ENCODE measurements at places on chromosomes 5 and 9.

- no peak for DNase-seq
Measured at GRCh38 chr9:88794100-88794499, 197.2 kb upstream of the S1PR3 start.

GRCh38 chr5:141298376-141298775 lies 5.5 kb downstream of the SLC25A2 start:
- DNase-seq: no peak

DNA sequence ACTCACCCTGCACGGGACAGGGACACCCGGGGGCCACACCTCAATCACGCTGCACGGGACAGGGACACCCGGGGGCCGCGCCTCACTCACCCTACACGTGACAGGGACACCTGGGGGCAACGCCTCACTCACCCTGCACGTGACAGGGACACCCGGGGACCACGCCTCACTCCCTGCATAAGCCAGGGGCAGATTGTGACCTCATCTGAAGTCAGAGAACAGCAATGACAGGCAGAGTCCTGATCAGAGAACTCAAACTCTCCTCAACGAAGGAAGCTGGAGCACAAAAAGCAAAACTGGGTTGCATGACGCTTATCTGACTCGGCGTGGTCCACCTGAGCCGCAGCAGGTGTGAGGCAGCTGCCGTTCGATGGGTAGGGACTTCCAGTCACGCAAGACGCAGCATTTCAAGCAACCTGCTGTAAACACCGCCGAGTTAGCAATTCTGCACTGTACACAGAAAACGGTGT lies 3.2 kb downstream of the TERT start:
- DNase-seq: no peak

DNA sequence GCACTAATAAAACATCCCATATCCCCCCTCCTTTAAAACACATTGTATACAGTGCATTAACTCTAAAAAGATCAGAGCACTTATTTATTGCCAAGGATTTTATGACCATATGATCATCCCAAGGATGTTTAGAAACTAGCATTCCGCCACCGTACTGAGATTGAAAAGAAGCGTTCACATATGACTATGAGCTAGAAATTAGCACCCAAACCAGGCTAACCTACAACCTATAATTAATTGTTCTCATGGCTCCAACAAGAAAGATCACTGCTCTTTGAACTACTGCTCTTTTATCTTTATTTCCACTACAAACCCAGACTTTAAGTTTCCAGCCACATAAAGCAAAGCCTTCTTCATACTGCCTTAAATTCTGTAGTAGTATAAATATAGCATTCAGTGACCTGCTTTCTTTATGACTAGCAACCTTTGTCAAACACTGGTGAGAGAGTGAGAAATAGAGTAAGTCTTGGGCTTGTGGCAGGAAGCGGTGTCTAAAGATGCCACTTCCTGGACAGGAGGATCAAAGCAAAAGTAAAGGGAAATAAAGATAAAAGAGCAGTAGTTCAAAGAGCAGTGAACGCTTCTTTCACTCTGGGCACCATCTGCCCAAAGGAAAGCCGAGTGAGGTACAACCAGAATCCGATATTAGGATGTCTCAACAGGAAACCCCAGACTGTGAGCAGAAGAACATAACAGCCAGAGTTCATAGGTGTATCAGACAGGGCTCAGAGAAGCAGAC lies 151.1 kb upstream of the ERCC6L2 start:
- no peak for DNase-seq

GRCh38 chr5:146669656-146670055 lies 153.7 kb upstream of the GPR151 start:
- DNase-seq: no peak

- no peak for DNase-seq
Measured at GRCh38 chr5:154977409-154977808, 36.1 kb upstream of the KIF4B start.

GRCh38 chr5:108728566-108729241 lies 19.0 kb upstream of the FER start:
- no peak for DNase-seq

DNA sequence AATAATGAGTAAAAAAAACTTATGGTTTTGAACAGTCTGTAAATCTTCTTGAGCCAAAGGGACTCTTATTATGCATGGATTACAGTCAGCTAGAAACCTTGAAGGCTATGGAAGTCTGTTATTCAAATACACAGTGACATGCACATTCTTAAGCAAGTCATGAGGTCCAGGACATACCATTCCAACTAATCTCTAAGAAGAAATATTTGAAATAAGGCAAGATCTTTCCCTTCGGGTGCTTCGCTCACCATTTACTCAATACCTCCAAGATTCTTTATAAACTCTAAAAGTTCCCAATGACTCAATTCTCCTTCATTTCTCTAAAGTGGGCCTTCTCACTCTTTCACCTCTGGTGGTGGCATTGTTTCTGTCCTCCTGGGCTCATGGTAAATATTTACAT lies 811.0 kb downstream of the NR2F1-AS1 start:
- no peak for DNase-seq

DNA sequence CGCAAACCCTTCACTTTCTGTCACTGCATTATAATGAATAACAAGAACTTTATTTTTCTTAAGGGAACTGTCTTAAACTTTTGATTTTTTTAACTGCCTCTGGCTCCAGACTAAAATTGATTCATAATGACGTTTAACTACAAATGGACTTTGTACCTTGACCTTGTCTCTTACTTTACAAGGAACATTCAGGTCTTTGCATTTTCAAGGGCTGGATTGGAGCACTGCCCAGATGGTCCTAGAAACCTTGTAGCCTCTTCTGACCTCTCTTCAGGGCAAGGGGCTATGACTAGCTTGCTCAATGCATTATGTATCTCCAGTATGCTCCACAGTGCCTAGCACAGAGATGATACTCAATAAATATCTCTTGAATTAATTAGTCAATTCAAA lies 612.6 kb upstream of the CLINT1 start:
- no peak for DNase-seq

GRCh38 chr5:92508271-92508670 lies 1072.7 kb downstream of the NR2F1-AS1 start:
- no peak for DNase-seq

DNA sequence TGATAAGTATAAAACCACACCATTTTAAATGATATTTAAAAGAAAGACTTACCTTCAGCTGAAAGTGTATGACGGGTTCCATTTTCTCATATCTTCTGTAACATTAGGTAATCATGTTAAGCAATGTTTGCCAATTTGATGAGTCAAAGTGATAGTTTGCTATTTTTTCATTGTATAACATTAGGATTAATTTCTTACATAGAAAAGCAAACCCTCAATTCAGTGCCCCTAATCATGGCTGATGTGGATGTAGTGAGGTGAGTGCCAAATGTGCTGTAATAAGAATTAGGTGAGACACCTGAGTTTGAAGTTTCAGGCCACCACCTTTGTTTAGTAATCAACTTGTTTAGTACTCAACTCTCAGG lies 68.0 kb downstream of the UNC13B start:
- DNase-seq: no peak

DNA sequence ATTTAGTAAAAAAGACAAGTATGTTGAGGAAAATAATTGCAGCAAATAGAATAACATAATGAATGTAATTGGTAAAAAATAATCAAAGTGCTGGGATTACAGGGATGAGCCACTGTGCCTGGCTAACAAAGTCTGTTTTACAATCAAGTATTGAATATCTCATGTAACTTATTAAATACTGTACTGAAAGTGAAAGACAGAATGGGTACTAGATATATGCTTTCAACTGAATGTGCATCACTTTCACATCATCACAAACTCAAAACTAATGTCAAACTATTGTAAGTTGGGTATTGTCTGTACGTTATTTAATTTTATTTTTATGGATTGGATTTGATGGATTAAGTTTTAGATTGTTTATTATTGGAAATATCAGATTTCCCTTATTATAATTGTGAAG lies 58.9 kb downstream of the LURAP1L start:
- no peak for DNase-seq

- DNase-seq: peak; percentile 46
Measured at GRCh38 chr5:126054577-126055347, 368.4 kb upstream of the GRAMD2B start.

DNA sequence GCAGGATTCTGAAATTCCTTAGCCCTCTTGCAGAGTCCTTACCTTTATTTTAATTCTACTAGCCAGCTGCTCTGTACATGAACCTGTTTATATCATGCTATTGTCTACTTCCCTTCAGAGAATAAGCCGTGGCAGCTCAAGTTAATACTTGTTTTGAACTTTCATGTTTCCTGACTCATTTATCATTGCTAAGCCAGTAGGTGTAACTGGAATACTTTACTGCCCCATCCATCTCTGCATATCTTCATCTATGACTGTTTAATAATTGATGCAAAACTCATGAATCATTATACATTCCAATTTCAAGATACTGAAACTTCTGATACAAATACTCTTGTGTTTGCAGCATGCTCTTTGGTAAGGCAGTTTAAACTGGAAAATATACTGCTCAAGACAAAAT lies 174.7 kb downstream of the PPP2R2B start:
- no peak for DNase-seq

- DNase-seq: no peak
Measured at GRCh38 chr5:62933261-62933660, 354.6 kb downstream of the LRRC70 start.

GRCh38 chr5:83133797-83134196 lies 56.5 kb downstream of the XRCC4 start:
- no peak for DNase-seq

- DNase-seq: no peak
Measured at GRCh38 chr9:89923961-89924504, 319.2 kb downstream of the GADD45G start.

DNA sequence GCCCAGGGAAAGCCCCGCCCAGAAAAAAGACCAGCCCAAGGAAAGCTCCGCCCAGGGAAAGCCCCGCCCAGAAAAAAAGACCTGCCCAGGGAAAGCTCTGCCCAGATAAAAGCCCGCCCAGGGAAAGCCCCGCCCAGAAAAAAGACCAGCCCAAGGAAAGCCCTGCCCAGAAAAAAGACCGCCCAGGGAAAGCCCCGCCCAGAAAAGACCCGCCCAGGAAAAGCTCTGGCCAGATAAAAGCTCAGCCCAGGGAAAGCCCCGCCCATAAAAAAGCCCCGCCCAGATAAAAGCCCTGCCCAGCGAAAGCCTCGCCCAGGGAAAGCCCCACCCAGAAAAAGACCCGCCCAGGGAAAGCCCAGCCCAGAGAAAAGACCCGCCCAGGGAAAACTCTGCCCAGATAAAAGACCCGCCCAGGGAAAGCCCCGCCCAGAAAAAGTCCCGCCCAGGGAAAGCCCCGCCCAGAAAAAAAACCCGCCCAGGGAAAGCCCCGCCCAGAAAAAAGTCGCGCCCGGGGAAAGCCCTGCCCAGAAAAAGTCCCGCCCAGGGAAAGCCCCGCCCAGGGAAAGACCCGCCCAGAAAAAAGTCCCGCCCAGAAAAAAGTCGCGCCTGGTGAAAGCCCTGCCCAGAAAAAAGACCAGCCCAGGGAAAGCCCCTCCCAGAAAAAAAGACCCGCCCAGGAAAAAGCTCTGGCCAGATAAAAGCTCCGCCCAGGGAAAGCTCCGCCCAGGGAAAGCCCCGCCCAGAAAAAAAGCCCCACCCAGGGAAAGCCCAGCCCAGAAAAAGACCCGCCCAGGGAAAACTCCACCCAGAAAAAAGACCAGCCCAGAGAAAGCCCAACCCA lies 11.9 kb downstream of the GRIN1 start:
- DNase-seq: no peak

DNA sequence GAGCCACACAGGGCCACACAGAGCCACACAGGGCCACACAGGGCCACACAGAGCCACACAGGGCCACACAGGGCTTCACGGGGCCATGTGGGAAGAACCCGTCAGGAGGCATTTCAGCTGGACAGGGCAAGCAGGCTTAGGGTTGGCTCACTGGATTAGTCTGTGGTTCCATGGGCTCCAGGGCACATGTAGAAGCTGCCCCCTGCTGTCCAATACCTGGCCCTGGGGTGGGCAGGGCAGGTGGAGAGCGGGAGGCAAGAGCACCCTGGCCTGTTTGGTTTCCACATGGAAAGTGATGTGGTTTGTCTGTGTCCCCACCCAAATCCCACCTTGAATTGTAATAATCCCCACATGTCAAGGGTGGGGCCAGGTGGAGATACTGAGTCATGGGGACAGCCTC lies 16.4 kb upstream of the LPCAT1 start:
- DNase-seq: no peak

GRCh38 chr5:107469485-107470294 lies 201.0 kb downstream of the EFNA5 start:
- no peak for DNase-seq

GRCh38 chr5:2750026-2750757 lies 1.3 kb downstream of the IRX2 start:
- DNase-seq: no peak

DNA sequence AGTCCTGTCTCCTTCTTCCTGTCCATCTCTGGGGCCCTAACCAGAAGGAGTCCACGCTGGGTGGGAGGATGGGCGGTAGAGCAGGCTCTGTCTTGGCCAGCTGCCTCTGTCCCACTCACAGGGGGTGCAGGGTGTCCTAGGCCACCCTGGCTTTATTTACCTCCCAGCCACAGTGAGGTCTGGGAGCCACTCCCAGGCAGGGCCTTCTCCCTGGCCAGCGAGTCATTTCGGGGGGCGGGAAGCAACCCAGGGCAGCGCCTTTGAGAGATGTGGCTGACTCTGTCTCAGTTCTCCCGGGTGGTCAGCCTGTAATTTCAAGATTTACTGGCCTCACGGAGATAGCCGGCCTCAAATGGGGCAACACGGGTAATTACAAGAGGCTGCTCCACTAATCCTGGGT lies 67.4 kb upstream of the PTCH1 start:
- DNase-seq: no peak

DNA sequence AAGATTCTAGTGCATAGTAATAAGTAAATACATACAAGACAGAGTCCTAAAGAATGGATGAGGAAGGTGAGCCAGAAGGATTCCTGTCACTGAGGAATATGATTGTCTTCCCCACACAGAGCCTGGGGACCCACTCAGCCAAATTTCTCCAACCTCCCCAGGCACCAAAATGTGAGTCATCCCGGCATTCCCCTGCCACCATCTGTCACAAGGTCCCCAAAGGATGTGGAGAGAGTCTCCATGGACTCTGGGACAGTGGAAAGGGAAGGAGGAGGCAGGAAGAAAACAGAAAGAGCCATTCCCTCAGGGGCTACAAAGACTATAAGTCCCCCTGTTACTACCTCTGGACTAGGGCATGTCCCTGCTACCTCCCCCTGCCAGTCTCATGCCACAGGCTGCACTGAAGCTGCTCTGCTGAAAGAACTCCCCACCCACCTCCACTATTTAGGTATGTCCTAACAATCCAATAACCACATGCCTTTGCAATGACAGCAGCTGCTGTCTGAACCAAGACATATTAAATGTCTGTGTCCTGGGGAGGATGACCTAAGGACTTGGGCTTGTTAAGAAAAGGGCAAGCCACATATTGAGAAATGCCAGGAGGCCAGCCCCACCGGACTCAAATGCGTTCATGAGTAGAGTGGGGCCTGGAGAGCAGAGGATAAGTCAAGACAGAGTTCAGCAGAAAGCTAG lies 10.7 kb upstream of the OR5C1 start:
- DNase-seq: no peak

Data from DMS 273 treated with DMSO at 0.1 percent for 48 hours (cell line).